Caco-2 (cell line): ENCODE measurements at places on chromosomes 1 and 21.
A peak's percentile ranks its signal among the peaks of the same experiment; 100 is the strongest.

GRCh38 chr21:38383411-38384237 is 114.7 kb downstream of the ERG start:
- DNase-seq = no peak

- DNase-seq = no peak
Measured at GRCh38 chr1:25065795-25066238, 135.7 kb upstream of the RUNX3 start.

- no peak for DNase-seq
Measured at GRCh38 chr21:21210552-21210951, 212.3 kb downstream of the NCAM2 start.

DNA sequence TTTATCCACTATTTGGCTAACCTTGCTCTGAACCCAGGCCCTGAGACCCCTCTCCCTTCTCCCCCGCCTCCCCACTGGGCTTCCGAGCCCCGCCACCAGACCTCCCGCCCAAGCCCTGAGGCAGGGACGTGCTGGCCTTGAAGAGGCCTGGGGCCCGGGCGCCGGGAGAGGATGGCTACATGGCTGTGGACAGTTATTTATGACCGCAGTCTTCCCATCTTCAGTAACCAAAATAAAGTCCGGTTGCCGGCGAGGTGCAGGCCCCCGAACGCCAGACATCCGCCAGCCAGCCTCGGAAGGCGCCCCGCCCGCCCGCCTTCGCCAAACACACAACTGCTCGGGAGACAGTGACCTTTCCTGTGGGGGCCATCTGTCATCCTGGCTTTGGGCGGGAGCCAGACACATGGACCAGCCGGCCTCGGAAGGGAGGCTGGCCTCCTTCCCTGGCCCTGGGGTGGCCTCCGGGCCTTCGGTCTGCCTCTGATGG is 69.0 kb downstream of the DHRS3 start:
- no peak for DNase-seq

DNA sequence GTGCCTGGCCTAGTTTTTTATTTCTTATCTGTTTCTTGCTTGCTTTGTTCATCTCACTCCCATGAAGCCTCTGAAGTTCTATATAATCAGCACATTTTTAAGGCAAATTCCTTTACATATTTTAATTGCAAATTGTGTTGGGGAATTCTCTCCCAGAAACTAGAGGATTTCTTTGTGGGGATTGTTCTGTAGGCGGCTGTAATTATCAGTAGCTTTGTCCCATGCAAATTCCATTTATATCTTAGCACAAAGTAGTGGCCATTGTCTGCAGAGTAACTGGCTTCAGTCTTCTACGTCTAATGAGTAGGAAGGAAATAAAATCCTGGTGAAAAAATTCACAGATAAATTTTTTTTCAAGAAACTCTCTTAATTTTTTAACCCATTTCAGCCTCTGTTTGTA is 35.7 kb downstream of the CLEC20A start:
- no peak for DNase-seq

DNA sequence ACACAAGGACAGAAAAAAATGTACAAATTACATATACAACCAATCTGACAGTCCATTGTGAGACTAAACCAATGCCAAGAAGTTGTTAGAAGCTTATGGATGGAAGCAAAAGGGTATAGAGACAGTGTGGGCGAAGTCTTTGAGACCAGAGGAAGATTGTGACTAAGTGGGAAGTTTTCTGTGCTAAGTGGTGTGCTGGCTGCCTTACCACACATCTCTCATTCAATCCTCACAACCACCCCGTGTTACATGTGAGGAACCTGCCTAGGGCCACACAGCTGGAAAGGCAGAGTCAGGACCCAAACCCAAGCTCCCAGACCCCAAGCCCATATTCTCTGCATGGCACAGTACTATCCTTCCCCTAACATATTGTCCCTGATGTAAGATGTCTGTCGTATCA is 53.5 kb upstream of the DUSP10 start:
- no peak for DNase-seq

DNA sequence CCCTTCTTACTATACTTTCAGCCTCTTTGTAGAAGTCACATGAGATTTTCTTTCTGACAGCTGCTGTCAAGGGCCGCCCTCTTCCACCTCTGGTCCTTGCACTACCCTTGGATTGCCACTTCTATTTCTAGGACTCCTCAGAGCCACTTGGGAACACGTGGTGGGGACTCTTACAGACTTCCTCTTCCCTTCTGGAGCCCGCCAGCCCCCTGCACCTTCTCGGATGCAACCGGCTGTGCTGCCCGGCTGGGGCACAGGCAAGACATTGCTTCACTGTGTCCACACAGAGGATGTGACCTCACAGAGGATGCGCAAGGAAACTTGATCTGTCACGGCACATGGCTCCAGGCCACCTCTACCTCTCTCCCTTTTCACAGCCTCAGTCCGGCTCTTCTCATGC is 2.4 kb upstream of the IKBKE start:
- no peak for DNase-seq

- DNase-seq = no peak
Measured at GRCh38 chr1:9690440-9691107, 39.0 kb downstream of the PIK3CD start.

- no peak for DNase-seq
Measured at GRCh38 chr1:8281843-8282509, 35.9 kb upstream of the SLC45A1 start.

- no peak for DNase-seq
Measured at GRCh38 chr1:159869607-159870006, 7.2 kb upstream of the VSIG8 start.

GRCh38 chr1:39490596-39491145 is 765 bp upstream of the BMP8A start:
- no peak for DNase-seq

DNA sequence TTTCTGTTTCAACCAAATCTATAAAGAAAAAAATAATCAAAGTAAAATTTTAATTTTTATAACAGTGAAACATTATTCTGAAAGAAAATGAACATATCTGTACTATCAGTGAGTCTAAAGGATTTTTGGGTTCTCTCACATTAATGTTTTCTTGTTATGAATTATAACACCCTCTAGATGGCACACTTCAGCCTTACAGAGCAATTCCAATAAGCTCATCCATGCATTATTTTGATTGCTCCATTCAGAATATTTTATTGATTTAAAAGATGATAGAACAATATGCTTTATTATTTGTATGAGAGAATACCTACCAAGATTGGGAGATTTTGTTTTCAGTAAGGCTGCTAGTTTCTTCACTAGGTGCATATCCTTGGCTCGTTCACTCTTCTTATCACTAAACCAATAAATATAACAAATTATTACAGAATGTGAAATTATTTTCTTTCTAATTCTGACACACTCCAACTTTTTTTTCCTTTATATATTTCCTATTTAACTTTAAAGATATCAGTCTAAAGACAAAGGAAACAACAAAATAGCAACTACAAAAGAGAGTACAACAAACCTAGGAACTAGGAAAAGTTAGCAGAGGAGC is 82.4 kb downstream of the RAB3GAP2 start:
- peak; percentile 5 for DNase-seq

DNA sequence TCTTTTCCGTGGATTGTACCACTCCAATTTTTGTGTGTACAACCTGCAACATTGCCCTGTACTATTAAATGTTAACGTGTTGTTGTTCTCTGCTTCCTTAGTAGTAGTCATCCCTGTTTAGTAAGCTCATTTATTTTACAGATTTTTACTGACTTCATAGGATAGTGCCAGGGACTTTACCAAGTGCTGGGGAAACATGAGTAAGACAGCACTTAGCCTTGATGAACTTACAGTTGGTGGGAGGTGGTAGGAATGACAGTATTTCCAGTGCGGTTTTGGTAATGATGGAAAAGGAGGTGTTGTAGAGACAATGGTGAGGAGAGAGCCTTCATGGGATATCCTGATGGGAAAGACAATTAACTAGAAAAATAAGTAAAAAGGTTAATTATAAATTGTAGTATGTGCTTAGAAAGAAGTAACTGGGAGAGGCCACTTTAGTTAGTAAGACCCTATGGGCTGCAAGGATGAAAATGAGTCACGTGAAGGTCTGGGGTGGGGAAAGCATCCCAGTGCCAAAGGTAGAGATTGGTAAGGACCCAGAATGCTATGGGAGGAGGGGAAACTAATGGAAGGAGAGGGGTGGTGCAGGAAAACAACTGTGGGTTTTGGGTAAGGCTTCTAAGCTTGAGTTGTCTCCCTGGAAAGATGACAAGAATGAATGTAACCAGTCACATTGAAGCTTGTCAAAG is 1.7 kb downstream of the RLF start:
- no peak for DNase-seq

DNA sequence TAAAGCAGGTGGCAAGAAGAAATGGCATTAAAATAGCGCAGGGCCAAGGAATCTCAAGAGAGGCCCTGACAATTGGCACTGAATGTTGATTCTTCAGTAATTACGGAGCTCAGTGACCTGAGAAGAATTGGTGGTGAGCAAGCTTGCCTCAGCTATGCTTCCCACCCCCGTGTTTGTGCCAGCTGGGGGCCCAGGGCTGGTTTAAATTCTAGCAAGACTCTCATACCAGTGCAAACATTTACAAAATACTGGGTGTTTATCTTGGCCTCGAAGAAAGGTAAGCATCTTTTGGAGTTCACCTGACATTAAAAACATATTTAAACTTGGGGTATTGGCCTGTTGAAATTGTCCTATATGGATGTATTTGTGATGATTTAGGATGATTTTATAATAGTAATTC is 296.7 kb upstream of the USP25 start:
- no peak for DNase-seq

DNA sequence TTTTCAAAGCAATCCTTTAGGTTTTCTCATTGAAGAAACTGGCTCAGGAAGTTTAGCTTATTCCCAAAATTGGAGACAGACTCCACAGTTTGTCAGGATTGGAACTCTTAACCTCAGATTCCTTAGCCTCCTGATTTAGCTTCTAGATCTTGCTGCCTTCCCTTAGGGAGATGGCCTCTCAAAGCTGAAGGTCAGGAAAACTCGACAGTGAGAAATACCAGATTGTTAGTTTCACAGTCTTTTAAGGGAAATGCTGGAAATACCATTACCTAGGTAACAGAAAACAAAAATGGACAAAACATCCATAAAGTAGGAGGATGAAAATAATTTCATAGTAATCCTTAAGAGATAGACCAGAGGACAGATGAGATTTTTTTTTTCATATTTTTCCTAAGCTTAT is 7.8 kb downstream of the RASAL2 start:
- no peak for DNase-seq

DNA sequence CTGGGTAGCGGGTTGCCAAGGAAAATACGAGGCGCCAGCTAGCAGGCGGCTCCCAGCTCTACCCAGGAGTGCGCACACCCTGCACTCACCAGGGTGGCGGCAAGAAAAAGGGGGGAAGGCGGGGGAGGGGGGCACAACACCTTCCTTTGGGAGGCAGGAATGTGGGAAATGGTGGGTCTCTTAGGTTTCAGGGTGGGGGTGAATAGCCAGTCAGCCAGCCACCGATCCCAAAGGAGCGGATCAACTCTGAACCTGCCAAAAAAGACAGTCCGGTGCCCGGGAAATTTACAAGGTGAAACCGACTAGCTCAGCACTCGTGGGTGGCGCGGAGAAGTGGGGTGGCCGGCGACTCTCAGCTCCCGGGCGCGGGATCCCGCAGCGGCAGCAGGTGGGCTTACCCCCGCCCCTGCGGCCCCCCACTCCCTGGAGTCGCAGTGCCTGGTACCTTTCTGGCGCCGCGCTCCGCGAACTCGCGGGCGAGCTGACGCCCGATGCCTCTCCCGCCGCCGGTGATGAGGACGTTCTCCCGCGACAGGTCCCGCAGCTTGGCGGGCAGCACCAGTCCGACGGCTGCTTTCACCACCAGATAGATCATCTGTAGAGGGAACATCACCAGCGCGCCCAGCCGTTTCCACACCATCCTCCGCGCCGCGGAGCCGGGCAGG is 1.2 kb downstream of the DHRS3 start:
- DNase-seq = peak; percentile 20

DNA sequence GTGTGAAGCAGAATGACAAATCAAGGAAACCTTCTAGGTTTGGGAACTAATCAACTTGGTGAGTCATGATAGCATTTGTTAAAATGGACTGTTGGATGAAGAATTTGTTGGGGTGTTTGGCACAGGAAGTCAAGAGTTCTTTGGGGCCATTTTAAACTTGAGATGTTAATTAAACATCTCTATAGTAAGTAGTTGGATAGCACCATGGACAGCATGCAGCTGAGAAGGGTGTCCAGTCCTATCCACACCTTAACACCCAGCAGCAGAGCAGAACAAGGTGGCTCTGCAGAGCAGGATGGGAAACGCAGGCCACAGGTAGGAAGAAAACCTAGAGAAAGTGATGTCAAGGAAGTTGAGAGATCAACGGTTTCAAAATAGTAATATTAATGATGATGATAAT is 52.5 kb downstream of the TNR start:
- DNase-seq = no peak

GRCh38 chr1:23098463-23099170 is 70.0 kb downstream of the LUZP1 start:
- DNase-seq = peak; percentile 52

DNA sequence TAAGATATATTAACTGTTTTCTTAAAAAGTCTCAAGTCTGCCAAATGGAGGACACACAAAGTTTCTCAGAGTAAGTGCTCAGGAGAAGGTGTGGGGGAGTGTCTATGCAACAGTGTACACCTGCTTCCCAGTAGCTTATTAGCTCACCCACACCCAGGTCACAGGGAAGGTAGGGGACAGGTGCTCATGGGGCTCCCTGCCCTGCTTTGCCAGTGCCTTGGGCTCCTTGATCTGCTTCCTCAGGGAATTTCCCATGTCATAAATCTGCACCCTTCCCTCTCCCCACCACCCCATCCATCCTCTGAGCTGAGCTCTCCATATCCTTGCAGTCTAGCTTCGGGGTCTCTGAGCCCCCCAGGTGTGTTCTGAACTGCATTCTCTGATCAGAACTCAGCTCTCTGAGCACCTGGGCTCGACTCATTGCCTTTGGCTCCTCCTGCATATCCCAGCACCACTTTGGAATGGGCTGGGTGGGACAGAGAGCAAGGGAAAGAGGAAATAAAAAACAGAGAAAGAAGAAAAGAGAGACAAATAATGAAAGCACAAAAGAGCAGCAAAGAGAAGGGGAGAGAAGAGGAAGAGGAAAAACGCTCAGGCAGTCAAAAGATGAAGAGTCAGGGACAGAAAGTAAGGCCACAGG is 87.0 kb upstream of the ATP1B1 start:
- no peak for DNase-seq

DNA sequence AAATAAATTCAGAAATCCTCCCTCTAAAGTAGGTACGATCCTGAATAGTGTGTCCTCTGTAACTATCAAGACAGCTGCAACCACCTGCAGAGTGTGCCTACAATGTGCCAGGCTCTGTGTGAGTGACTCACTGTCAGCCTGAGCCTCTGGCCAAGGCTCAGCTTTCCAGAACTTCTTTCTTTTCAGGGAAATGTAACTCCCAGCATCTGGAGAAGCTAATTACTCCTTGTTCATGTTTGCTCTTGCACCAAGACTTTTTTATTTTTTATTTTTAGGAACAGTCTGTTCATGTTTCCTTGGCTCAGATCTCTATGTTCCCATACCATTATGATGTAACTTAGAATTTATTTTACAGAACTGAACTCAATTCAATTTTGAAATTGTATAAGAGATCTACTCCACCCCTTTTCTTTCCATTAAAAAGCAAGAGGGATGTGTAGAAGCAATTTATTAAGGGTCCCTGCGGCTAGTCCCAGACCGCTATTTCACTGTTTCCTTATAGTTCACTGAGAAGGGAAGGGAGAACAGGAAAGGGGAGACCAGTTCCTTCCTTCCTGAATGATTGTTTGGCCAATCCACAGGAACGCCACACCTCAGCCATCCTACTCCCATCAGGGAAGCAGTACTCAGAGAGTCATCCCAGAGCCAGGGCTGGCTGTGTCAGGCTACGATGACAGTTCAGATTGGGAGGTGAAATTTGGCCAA is 112.4 kb upstream of the ZNF648 start:
- DNase-seq = no peak
